Ureter (tissue), 1 donor: ENCODE measurements at places on chromosomes 7 and 10. TPM values are rescaled to one million over a fixed set of nuclear protein-coding genes. Genes with fewer than 3 reads are reported as not detected.

- no peak for DNase-seq
Observed at GRCh38 chr10:99421233-99421739, 9.1 kb downstream of the GOT1 start.

DNA sequence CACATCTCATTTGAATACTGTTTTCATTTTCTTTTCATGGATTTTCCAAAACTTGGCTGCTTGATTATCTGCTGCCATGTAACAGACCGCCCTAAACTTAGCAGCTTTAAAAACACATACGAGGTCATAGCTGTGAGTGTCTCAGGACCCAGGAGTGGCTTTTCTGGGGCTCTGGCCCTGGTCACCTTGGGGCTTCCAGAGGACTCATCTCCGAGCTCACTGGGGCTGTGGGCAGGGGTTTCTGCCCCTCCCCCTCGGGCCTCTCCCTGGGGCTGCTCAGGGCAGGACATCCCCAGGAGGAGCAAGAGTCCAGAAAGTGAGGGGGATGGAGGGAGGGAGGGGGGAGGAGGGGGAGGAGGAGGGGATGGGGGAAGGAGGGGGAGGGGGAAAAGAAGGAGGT, 77.0 kb downstream of the NKX6-2 start:
- no peak for DNase-seq

- DNase-seq = no peak
Observed at GRCh38 chr7:108637049-108637621, 67.5 kb downstream of the DNAJB9 start.

DNA sequence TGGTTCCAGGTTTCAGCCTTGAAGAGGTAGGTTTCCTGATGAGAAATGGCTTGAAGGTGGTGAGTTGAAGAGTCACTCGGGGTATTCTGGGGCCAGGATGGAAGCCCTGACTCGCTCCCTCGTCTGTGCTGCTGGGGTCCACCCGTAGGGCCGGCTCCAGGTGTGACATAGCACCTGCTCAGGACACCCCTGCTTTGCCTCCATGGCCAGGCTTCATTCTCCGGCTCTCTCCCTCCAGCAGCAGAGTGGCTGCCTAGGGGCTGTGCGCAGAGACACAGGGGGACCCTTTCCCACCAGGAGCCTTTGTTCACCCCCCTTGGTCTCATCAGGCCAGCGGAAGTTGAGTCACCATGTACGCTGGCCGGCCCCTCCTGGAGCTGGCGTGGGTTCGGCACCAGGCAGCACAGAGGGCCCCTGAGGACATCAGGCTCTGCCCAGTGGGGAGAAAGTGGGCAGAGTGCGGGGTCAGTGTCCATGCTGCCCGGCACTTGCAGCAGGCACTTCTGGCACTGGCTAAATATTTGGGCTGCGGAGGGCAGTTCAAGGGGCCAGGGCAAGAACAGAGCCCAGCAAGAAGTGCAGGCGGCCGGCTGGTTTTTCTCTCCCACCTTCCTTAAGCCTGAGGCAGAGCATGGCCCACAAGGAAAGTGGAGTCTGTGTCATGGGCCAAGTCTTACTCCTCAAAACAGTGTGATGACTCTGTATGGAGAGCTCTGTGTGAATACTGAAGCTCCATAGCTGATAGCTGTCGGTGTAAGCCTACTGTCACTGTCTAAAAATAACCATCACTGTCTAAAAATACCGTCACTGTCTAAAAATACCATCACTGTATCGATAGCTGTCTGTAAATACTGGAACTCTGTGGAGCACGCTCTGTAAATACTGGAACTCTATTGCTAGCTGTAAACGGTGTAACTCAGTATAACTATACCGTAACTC, 3.7 kb upstream of the PRKAR1B start:
- no peak for DNase-seq

DNA sequence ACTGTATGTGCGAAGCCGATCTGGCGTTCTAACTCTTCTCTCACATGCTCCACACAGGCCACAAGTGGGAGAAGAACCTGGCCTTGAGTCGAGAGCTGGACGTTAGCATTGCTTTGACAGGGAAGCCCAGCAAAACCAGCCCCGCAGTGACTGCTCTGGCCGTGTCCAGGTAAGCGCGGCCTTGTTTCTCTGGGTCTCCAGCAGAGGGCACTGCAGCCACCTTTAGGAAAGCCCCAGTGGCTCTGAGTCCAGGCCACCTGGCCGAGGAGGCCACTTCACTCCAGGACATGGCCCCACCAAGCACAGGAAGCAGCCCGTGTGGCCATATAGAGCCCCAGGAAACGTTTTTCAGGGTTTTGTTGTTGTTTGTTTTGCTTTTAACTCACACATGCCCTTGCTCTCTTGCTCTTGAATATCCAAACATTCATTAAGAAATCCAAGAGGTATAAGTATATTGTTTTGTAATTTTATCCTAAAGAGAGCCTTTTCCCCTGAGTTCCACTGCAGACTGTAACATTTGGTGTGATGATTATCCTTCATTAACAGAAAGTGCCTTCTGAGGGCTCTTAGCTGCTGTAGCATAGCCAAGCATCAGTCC, 41.8 kb upstream of the LRRC18 start:
- DNase-seq = peak; percentile 64

- DNase-seq = no peak
Observed at GRCh38 chr7:159329818-159330378, 185.2 kb upstream of the VIPR2 start.

DNA sequence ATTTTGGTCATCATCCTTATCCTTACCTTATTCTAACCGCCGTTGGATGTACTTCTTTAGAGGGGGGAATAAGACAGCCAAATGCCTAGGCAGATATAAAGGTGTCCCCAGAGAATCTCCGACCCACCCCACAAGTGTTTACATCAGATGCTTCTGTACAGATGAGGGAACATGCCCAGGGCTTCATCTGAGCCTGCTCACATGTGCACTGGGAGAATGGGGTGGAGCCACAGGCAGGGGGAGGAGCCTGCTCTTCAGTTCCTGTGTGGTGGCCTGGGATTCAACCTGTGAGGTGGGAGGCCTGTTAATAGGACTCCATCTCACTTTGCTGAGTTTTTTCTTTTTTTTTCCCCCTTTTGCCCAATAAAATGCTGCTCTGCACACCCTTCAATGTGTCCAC, 27.6 kb upstream of the OPTN start:
- no peak for DNase-seq

GRCh38 chr7:27532314-27532713, 130.4 kb downstream of the HIBADH start:
- no peak for DNase-seq

- no peak for DNase-seq
Observed at GRCh38 chr10:16182144-16182543, 254.7 kb upstream of the PTER start.

- DNase-seq = no peak
Observed at GRCh38 chr10:70913893-70914240, 25.5 kb upstream of the PCBD1 start.

DNA sequence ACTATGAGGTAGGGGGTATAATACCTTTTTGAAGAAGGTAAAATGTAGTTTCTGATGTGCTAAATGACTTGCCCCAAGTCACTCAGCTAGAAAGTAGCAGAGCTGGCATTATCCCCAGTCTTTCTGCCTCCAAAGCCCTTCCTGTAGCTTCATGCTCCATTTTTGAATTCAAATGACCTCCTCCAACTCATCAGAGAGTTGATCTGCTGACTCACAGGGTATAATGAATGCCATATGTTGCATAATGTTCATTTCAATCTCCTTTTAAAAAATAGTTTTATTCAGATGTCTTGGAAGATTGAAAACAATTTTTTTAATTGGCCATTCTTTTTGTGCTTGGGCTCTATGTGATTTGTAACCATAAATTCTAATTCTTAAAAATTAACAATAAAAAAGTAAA, 272.8 kb upstream of the IMMP2L start:
- DNase-seq = no peak

DNA sequence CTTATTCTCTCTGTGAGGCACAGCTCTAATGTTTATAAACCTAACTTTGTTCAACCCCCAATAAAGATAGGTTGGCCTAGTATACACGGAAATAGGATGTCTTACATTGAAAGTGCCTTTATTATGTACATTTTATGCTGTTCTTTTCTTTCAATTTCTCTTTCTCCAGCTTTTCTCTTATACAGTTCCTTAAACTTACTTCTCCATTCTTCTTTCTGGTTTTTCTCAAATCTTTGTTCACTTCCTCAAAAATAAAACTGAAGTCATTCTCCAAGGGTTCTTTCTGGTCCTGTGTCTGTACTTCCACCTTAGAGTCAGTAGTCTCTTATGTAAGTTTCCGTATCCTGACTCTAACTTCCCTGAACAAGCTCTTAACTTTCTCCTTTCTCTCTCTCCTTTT, 29.2 kb upstream of the NAMPT start:
- DNase-seq = no peak

- no peak for DNase-seq
Observed at GRCh38 chr10:118504467-118505205, 90.8 kb downstream of the PRLHR start.

DNA sequence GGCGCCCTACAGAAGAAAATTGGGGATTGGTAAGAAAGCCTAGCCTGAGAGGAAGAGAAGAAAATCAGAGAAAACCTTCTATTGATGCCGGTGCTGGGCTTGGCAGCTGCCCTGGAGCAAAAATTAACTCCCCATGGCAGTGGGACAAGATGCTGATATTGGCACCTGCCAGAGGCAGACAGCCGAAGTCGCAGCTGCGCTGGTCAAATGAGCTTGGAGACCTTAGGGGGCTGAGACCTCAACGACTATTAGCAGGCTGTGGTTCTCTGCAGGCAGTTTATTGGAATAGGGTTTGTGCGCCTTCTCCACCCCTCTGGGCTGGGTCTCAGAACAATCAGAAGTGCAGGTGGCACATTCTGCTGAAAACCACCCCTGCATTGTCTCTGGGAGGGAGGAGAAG, 213.7 kb downstream of the GFRA1 start:
- no peak for DNase-seq

- DNase-seq = peak; percentile 29
Observed at GRCh38 chr7:101557421-101557820, 71.7 kb downstream of the MYL10 start.

DNA sequence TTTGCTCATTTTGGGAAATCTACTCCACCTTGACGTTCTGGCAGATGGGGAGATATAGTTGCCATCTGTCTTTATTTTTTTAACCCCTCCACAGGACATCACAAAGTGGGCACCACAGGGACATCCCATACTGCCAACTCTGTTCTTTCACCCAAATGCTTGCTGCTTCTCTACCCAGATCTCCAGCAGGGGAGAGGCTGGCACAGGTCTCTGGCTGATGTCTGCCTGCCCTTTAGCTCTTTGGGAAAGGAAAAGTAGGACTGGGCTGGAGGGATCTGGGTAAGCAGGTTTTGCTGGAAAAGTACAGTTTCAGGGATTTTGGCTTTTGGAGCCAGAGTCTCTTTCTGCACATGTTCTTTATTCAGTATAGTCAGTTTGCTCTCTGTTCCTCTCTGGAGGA, 156.7 kb downstream of the ANLN start:
- no peak for DNase-seq

GRCh38 chr10:128907155-128907941, 559.7 kb upstream of the MGMT start:
- DNase-seq = no peak

DNA sequence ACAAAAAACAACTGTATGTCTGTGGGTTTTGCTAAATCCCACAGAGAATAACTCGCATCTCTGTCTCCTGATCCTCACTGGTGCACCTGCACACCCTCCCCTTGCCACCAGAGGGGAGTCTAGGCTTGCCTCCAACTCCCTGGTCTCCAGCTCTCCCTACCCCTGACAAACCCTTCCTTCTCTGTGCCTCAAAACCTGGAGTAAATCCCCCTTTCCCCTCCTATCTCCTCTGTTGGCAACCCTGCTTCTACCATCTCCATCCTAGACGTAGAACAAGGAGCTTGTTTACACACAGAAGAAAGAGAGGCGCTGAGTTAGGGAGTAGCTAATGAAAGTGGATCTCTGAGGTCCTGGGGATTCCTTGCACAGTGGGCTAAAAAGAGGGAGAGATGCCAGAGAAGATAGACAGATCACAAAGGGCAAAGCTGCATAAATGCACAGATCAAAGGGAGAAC, 6.0 kb downstream of the MBLAC1 start:
- peak; percentile 68 for DNase-seq

GRCh38 chr10:8874972-8875371, 820.5 kb downstream of the GATA3 start:
- DNase-seq = no peak

DNA sequence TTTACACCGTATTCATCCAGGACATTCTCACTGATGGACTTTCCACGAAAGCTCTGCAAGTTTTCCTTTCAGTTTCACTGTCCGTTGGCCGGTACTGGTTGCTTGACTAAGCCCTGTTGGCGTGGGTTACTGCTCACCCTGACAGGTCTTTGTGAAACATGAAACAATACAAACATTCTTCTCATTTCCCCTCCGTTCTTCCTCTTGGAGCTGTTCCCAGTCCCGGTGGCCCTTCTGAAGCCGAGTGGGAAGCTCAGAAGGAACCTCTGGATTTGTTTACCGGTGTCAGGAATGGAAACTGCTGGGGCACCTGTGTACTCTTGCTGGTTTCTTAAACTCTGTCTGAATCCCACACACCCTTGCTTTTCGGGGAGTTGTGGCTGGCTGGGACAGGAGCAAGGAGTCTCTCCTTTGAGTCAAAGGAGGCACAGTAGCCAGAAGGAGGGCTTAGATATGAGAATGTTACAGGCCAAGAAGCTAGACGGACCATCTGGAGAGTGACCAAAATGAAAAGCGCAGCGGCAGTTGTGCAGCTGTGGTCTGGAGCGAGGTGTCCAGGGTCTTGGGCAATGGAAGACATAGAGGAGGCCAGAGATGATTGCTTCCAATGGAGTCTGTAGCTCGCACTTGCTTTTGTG, 45.7 kb downstream of the LYZL2 start:
- peak; percentile 72 for DNase-seq

DNA sequence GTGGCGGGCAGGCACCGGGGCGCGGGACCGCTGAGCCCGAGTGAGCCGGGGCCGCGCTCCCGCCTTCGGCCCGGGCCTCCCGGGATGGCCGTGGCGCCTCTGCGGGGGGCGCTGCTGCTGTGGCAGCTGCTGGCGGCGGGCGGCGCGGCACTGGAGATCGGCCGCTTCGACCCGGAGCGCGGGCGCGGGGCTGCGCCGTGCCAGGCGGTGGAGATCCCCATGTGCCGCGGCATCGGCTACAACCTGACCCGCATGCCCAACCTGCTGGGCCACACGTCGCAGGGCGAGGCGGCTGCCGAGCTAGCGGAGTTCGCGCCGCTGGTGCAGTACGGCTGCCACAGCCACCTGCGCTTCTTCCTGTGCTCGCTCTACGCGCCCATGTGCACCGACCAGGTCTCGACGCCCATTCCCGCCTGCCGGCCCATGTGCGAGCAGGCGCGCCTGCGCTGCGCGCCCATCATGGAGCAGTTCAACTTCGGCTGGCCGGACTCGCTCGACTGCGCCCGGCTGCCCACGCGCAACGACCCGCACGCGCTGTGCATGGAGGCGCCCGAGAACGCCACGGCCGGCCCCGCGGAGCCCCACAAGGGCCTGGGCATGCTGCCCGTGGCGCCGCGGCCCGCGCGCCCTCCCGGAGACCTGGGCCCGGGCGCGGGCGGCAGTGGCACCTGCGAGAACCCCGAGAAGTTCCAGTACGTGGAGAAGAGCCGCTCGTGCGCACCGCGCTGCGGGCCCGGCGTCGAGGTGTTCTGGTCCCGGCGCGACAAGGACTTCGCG, 534 bp downstream of the FZD9 start:
- no peak for DNase-seq

- no peak for DNase-seq
Observed at GRCh38 chr7:113402482-113402881, 284.1 kb upstream of the SMIM30 start.

GRCh38 chr10:124698545-124699469, 45.4 kb downstream of the FAM53B start:
- DNase-seq = no peak

TUBB8 gene
- 0.78 TPM for total RNA-seq

JAKMIP3 gene
- total RNA-seq = 1.1 TPM

TMEM229A gene
- total RNA-seq = 0.42 TPM

RNF133 gene
- 2.4 TPM for total RNA-seq

UTF1 gene
- not detected for total RNA-seq

FAM25A gene
- not detected for total RNA-seq

SPDYE11 gene
- not detected for total RNA-seq

MYH16 gene
- not detected for total RNA-seq

SSC4D gene
- total RNA-seq = 0.70 TPM
